Glutamatergic neuron (in vitro differentiated cells): ENCODE measurements at places on chromosomes 6 and 20. TPM values are rescaled to one million over a fixed set of nuclear protein-coding genes. Genes with fewer than 3 reads are reported as not detected.

DNA sequence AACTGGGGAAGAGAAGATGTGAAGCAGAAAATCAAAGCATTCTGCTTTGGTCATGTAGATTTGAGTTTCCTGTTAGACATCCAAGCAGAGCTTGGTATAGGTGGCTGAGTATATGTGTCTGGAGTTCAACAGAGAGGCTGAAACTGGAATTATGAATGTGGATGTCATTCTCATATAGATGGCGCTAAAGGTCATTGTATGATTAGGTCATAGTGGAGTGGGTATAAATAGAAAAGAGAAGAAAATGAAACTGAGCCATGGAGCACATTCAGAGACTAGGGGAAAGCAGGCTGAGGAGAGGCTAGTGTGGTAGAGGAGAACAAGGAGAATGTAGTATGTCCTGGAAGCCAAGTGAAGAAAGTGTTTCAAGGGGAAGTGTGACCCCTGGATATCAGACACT lies 295.6 kb upstream of the PLN start:
- no peak for DNase-seq

DNA sequence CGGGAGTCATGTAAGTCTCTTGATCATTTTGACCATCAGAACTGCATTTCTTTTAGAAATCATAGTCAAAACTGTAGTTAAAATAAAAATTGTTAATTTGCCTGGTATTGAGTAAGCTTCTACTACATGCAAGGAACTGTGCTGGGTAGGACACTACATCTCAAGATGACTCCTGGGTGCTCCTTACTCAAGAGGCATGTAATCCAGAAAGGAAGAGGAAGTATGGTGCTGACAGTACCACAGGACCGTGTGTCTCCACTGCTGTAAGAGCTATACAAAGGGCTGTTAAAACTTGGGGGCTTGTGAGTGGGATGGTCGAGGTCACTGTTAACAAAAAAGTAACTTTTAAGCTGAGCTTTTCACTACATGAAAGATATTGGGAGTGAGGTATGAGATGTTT lies 508.3 kb upstream of the SOX4 start:
- DNase-seq, result no peak

- no peak for DNase-seq
Measured at GRCh38 chr6:37256692-37257319, 766 bp upstream of the TBC1D22B start.

DNA sequence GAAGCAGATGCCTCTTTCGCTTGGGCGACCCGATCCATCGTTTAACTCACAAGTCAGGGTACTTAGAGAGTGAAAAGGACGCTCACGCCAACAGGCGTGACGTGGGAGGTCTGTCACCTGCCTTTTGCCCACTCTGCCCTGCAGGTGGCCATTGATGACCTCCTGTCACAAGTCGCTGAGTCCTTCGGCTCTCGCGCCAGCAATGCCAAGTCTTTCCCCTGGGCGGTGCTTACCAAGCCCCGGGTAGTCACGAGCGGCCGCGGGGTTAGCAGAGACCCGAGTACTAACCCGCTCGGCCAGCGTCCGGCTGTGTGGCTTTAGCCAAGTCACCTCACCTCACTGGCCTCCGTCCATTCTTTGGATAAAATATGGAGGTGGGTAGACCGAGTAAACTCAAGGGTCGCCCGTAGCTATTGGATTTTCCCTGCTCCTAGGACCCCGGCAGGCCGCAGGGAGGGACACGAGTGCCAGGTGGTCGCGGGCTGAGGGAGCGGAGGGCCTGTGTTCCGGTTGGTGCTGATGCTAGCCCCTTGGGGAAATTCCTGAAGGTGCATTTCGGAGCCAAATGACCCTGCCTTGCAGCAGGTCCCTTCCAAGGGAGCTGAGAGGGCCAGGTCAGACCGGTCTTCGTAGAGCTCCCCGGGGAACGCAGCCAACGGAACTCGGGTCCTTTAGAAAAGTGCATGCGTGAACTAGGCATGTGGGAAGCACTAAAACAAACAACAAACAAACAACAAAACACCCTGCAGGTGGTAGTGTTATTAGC lies 668 bp downstream of the PKIB start:
- DNase-seq, result peak; percentile 28

Gene LY6G6F
- total RNA-seq, result not detected

Gene FABP7
- 3.3 TPM for total RNA-seq
